KBM-7 (cell line): ENCODE measurements at places on chromosomes 7 and 10.
A peak's percentile ranks its signal among the peaks of the same experiment; 100 is the strongest.

- DNase-seq: no peak
Observed at GRCh38 chr10:10865913-10866312, 151.8 kb upstream of the CELF2 start.

- DNase-seq: no peak
Observed at GRCh38 chr10:94405406-94405805, 3.1 kb downstream of the TBC1D12 start.

GRCh38 chr7:24756545-24757352 is 515 bp downstream of the GSDME start:
- DNase-seq: no peak

GRCh38 chr10:72954596-72955554 is at the start of gene PLA2G12B:
TSS of gene PLA2G12B (minus strand) at chr10:72954806. CDS start at chr10:72954685, 121 bp downstream.
- DNase-seq: no peak

DNA sequence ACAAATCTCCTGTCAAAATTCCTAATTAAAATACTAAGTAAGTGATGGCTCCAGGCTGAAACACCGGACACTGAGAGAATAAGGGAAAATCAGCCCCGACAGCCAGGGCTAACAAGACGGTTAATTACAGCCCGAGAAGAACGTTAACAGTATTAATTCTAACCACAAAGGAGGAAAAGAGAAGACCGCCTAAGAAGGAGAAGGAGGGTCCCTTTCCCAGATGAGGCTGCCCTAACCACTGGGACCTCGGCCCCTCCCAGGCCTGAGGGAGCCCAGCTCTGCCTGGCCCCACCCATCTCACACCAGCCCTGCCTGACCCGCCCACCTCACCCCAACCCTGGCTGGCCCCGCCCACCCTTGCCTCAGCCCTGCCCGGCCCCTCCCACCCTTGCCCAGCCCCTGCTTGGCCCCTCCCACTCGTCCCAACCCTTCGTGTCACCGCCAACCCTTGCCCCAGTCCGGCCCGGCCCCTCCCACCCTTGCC is 51.3 kb downstream of the PWWP2B start:
- peak; percentile 82 for DNase-seq

- DNase-seq: no peak
Observed at GRCh38 chr10:59892697-59893096, 13.7 kb downstream of the CCDC6 start.

GRCh38 chr10:109178591-109178990 is 744.7 kb downstream of the XPNPEP1 start:
- DNase-seq: no peak

DNA sequence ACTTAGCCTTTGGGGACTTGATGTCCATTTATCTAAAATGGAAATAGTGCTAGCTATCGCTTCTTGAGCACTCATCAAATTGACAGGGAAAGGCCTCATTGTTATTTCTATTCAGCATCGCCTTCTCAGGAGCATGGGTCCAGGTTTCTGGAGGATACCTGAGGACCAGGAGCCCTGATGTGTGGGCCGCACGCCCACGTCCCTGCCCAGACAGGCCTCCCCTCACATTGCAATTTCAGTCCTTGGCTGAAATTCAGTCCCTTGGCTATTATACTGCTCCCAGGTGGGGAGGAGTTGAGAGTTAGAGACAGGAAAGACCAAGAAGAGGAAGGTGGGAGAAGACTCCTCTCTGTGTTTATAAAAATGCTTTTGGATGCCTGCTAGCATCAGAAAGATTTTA is 38.9 kb downstream of the GPRIN2 start:
- no peak for DNase-seq

- DNase-seq: no peak
Observed at GRCh38 chr7:68623030-68623429, 975.2 kb upstream of the AUTS2 start.

GRCh38 chr10:53687800-53688199 is 915.2 kb upstream of the MBL2 start:
- DNase-seq: no peak

- no peak for DNase-seq
Observed at GRCh38 chr7:30246392-30246791, 38.0 kb upstream of the ZNRF2 start.

DNA sequence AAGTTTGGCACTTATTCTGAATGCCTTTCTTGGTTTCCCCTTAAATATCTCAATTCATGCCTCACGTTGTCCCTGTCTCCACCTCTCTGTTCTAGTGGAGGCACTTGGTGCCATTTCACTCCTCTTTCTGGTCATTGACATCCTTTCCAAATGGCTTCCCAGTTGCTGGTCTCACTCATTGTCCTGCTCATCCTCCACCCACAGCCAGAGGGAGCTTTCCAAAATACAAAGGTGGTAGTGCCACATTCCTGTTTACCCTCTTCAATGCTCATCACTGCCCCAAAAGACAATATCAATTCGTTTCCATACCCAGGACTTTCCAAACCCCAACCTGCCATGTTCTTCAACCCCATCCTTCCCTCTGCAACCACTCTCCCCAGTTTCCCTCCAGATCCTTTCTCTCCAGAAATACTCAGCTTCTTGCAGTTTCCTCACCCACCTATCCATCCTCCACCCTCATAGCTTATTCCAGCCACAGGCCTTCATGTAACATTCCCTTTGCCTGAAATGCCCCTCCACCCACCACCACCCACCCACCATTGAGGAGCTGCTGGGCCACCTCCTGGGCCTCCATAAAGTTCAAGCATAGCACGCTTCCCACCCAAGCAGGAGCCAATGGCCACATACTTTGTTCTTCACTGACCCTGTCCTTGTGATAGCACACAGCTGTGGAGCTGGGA is 63.1 kb upstream of the ADRB1 start:
- no peak for DNase-seq

GRCh38 chr7:4775848-4776623 is 613 bp downstream of the AP5Z1 start:
- no peak for DNase-seq

- no peak for DNase-seq
Observed at GRCh38 chr10:111824128-111824527, 359.4 kb downstream of the GPAM start.

- no peak for DNase-seq
Observed at GRCh38 chr10:117884093-117884492, 162.6 kb downstream of the RAB11FIP2 start.

- DNase-seq: no peak
Observed at GRCh38 chr7:15130666-15131541, 228.4 kb upstream of the DGKB start.

DNA sequence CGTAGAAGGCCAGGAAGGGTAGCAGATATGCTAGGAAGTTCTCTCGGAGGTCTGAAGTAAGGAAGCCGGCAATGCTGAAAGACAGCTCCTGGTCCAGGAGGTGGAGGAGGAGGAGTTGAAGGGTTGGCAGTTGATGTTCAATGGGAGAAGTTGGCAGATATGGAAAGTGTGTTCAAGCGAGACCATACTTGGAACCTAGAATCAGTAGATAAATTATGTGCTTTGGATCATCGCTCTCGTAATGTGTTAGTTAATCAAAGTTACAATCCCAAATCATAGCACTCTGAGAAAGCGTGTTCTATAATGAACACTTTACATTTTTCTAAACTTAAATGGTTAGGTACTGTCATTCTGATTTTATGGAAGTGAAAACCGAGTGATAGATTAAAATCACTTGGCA is 152.9 kb downstream of the CELF2 start:
- DNase-seq: no peak

DNA sequence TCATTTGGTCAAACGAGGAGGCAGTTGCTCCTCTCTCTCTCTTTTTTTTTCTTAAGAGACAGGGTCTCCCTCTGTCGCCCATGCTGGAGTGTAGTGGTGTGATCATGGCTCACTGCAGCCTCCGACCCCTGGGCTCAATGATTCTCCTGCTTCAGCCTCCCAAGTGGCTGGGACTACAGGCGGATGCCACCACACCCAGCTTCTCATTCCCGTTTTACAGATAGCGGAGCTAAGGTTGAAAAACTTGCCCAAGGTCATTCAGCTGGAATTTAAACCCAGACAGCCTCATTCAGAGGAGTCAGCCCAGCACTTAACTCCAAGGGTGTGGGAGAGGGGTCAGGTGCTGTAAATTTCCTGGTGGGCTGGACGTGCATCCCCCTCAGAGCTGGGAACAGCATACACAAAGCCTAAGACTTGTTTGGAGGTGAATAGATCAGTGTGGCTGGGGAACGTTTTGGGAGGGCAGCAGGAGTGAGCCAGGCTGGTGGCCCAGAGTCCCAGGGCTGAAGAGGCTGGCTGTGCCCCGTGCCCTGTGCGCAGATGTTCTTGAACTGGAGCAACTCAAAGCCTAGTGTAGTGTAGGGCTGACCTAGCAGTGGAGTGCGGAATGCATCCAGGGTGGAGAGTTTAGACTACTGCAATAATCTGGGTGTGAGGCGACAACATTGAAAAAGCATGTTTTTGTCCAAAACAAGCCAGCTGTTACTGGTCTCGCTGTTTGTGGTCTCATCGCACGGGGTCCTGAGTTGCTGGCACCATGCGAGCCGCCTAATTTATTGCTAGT is 2.3 kb downstream of the HTRA1 start:
- no peak for DNase-seq

DNA sequence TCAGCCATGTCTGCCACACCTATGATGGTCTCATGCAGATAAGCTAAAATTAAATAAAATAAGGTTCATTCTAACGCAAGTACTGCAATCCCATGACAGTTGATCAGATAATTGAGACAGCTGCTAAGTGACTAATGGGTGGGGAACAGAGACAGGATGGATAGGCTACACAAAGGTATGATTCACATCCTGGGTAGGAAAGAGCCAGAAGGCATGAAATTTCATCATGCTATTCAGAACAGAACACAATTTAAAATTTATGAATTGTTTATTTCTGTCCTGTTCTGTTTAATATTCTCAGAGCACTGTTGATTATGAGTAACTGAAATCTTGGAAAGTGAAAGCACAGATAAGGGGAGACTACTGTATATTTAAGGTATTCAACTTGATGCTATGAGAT is 381.8 kb upstream of the SORCS1 start:
- DNase-seq: no peak

- DNase-seq: no peak
Observed at GRCh38 chr10:96964131-96964530, 132.0 kb downstream of the LCOR start.

DNA sequence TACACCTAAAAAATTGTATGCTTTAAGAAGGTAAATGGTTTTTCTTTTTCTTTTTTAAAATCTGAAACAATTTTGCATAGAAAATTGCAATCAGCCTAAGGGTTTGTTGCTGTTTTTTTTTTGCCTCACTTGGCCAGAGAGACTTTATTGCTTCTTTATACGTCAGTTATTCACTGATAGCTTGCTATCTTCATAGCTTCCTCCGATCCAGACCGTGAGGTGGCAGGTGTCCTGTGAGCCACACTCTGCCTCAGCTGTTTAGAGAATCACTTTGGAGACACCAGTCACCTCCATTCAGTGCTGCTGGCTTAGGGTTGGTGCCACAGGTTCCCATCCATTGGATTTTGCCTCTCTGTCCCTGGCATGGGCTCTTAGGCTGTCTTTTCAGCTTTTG is 68.0 kb downstream of the HHEX start:
- no peak for DNase-seq

DNA sequence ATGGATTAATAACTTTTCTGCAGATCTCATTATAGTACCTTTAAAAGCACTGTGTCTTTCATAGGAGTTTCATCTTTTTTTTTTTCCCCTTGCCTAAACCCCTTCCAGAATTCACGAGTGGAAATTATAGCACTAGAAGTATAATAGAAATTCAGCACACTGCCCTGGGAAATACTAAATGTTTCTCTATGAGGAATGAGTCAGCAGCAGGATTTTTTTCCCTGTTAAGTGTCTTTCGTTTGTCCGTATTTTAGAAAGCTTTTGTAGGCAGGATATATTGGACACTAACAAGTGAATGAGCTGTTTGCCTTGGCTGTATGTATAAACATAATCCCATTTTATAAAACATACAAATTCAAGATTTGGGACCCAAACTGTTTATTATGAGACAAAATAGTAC is 105.8 kb downstream of the EXOC4 start:
- DNase-seq: no peak

DNA sequence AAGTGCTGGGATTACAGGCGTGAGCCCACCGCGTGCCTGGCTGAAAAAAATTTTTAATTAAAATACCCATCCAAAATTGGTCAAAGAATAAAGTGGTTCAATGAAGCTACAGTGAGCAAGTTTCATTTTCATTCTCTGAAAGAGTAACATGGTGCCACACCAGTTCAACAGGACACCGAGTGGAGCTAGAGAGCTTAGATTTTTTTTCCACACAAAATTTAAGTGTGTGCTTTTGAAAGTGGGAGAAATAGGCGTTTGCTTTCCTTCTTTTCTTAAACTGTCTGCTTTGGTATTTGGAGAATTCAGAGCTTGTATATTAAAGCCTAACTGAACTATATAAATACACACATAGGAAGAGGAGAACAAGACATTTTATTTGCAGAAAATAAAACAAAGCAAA is 43.4 kb downstream of the BPGM start:
- no peak for DNase-seq

- no peak for DNase-seq
Observed at GRCh38 chr10:35324196-35324595, 12.1 kb upstream of the CCNY start.

DNA sequence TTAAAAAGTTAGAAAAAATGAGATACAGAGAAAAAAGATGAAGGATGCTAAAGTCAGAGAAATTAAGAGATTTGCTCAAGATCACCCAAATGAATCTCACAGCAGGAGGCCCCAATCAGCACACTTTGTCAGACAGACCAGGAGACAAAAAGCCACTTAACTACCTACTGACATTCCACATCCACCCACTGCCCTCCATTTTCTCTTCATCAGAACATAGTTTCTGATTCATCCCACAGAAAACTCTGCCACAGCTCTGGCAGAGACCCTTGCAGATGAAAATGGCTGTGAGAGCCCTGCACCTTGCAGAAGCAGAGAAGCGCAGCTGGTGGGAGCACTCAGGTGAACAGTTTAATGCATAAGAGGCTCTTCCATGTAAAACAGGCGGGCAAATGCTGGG is 26.6 kb downstream of the DGKI start:
- no peak for DNase-seq

DNA sequence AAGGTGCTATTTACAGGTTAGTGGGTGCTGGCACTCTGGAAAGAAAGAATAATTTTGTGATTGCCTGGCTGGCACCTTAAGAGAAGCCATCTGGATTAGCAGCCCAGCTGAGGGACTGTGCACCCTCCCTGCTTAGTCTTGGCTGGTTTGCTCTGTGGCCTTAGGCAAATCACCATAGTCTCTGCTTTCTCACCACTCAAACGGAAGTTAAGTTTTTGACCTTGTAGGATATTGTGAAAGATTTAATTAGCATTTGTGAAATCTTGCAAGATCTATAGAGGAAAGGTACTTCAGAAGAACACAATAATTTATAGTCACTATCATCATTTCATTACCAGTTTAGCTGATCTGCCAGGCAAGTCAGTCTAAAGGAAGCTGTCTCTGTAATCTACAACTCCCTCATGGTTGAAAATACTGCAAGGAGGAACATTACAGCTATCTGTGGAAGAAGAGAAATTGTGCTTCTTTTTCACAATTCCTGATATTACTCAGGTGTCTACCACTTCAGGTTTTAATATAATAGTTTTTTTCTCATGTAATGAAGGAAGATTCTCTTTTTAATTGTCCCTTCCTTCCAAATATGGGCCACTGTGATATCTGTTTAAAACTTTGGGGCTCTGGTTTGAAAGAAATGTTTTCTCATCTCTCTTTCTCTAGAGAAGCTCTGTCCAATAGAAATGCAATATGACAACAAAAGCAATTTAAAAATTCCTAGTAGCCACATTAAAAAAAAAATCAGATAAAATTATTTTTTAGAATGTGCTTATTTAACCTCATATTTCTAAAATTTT is 219.6 kb downstream of the PTEN start:
- no peak for DNase-seq

- DNase-seq: no peak
Observed at GRCh38 chr10:78863140-78863905, 205.4 kb upstream of the ZMIZ1 start.
